ENCODE measurements at places on chromosomes 6 and 20. TPM values are rescaled to one million over a fixed set of nuclear protein-coding genes. Genes with fewer than 3 reads are reported as not detected.

TBXT gene
- not detected for total RNA-seq

PTCHD4 gene
- 1.2 TPM for total RNA-seq

TRIM10 gene
- total RNA-seq: 0.13 TPM

RBPJL gene
- total RNA-seq: not detected

QRSL1 gene
- total RNA-seq: 6.9 TPM

OR10C1 gene
- not detected for total RNA-seq

SGK2 gene
- total RNA-seq: 0.44 TPM

SLC26A8 gene
- 0.26 TPM for total RNA-seq

MAS1 gene
- under 0.01 TPM for total RNA-seq

RIMS4 gene
- not detected for total RNA-seq

TFAP2C gene
- not detected for total RNA-seq

CSNK2B gene
- 85.0 TPM for total RNA-seq

HLA-DMB gene
- total RNA-seq: not detected

MYCT1 gene
- 3.7 TPM for total RNA-seq

MUC21 gene
- total RNA-seq: not detected

VGLL2 gene
- not detected for total RNA-seq

DOK5 gene
- 99.6 TPM for total RNA-seq

ADGB gene
- total RNA-seq: not detected

SPEF1 gene
- total RNA-seq: 0.12 TPM

ZNF165 gene
- 0.26 TPM for total RNA-seq

DEF6 gene
- total RNA-seq: 0.19 TPM

TOX2 gene
- total RNA-seq: 0.25 TPM

ANKRD66 gene
- not detected for total RNA-seq

SYNDIG1 gene
- total RNA-seq: 3.2 TPM

TXLNB gene
- 0.13 TPM for total RNA-seq

UNC93A gene
- not detected for total RNA-seq

SCRT2 gene
- total RNA-seq: not detected

RNF182 gene
- 0.40 TPM for total RNA-seq

TBPL1 gene
- total RNA-seq: 18.4 TPM

MYL9 gene
- total RNA-seq: 11.6 TPM

C20orf144 gene
- 0.13 TPM for total RNA-seq

TNF gene
- total RNA-seq: not detected

Data from aortic smooth muscle cell (primary cell).